ENCODE measurements at places on chromosomes 4 and X.

DNA sequence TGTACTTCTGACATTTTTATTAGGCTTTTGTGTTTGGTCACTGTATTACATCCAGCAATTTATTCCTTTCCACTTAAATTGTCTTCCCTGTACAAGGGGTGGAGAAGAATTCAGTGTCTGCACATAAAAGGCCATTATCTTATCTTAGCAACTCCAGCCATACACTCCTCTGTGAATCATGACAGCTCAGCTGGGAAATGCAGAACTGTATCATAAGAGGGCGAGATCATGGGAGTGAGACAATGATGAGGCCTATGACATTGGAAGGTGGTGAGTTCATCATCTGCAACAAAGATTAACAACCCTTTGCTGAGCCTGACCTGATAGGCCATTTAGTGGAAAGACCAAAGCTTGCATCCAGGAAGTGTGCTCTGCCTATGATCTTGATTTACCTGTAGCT, 33.3 kb downstream of the SLIT2 start:
- H3K4me3 ChIP-seq, result no peak overlapping the region
- DNase-seq, result no peak
- H3K36me3 ChIP-seq, result no peaks in the 10 kb centered on the region
- H3K4me1 ChIP-seq, result no peaks in the 10 kb centered on the region

- no peak for DNase-seq
- H3K27me3 ChIP-seq, result no peaks in the 10 kb centered on the region
- no peak overlapping the region for H3K27ac ChIP-seq
- no peaks in the 10 kb centered on the region for H3K36me3 ChIP-seq
Measured at GRCh38 chrX:123675154-123675553, 57.7 kb downstream of the THOC2 start.

GRCh38 chr4:74524985-74525384, 80.0 kb downstream of the AREG start:
- H3K27me3 ChIP-seq, result no peaks in the 10 kb centered on the region
- no peaks in the 10 kb centered on the region for H3K4me1 ChIP-seq
- DNase-seq, result no peak

- H3K4me1 ChIP-seq, result no peaks in the 10 kb centered on the region
- no peak for DNase-seq
- no peaks in the 10 kb centered on the region for H3K27me3 ChIP-seq
Measured at GRCh38 chrX:2863646-2864045, 34.9 kb downstream of the GYG2 start.

DNA sequence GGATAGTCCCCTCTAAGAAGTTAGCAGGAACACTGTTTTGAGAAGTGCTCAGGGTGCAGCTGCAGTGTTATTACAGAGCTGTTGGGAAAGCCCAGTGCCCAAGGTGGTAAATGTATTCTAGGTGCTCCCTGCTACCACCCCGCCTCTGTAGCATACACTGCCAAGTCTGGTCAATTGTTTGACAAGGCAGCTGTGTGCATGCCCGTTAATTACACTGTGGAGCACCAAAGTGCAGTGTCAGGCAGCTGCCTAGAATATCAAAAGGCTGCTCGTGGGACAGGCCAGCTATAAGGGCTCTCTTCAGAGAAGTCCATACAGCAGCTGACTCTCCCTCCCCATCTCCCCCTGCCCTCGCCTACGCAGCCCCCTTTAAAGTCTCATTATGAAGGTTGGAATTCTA, 99.9 kb upstream of the KLHL13 start:
- H3K27me3 ChIP-seq, result no peaks in the 10 kb centered on the region
- H3K27ac ChIP-seq, result no peak overlapping the region
- no peaks in the 10 kb centered on the region for H3K4me1 ChIP-seq
- no peak overlapping the region for H3K4me3 ChIP-seq

DNA sequence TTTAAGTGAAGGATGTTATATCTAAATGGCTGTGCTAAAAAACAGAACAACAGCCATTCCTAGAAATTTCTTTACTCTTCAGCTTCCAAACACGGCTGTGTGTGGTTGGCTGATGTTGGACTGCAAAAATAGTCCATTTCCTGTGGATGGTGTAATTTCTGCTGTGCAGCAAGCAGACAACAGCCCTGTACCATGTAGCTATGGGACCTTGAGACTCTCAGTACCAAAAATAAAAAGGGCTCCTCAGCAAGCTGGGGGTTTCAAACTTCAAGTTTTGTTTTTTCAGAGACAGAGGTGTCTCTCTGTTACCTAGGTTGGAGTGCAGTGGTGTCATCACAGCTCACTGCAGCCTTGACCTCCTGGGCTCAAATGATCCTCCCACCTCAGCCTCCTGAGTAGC, 18.1 kb downstream of the CD40LG start:
- H3K4me1 ChIP-seq, result peaks cover 44% of the 10 kb centered on the region
- H3K36me3 ChIP-seq, result peaks cover 1% of the 10 kb centered on the region
- H3K27ac ChIP-seq, result no peak overlapping the region
- no peaks in the 10 kb centered on the region for H3K27me3 ChIP-seq
- H3K4me3 ChIP-seq, result no peak overlapping the region

DNA sequence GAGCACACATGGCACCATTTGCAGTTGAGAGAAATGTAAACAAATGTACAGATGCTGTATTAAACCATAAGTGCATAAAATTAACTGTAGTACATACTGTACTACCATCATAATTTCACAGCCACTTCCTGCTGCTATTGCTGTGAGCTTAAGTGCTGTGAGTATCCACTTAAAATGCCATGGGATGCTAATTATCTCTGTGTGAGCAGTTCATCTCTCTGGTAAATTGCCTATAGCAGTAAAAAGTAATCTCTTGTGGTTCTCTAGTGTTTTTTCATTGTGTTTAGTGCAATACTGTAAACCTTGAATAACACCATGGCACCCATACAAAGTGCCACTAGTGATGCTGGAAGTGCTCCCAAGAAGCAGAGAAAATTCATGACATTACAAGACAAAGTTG, 9.9 kb upstream of the SCOC start:
- no peaks in the 10 kb centered on the region for H3K4me1 ChIP-seq
- H3K36me3 ChIP-seq, result no peaks in the 10 kb centered on the region
- H3K27me3 ChIP-seq, result no peaks in the 10 kb centered on the region
- DNase-seq, result no peak
- H3K27ac ChIP-seq, result no peak overlapping the region
- H3K4me3 ChIP-seq, result no peak overlapping the region

GRCh38 chr4:3369781-3370674, 71.7 kb upstream of the HGFAC start:
- no peak overlapping the region for H3K27ac ChIP-seq
- peak overlapping the region; percentile 29 for H3K4me3 ChIP-seq
- H3K4me1 ChIP-seq, result peaks cover 33% of the 10 kb centered on the region
- no peaks in the 10 kb centered on the region for H3K27me3 ChIP-seq

- no peak for DNase-seq
- no peaks in the 10 kb centered on the region for H3K4me1 ChIP-seq
- H3K36me3 ChIP-seq, result no peaks in the 10 kb centered on the region
- H3K27me3 ChIP-seq, result no peaks in the 10 kb centered on the region
- H3K27ac ChIP-seq, result no peak overlapping the region
Measured at GRCh38 chr4:88759039-88759894, 61.6 kb upstream of the NAP1L5 start.

GRCh38 chrX:111928456-111928855, 52.5 kb downstream of the TRPC5OS start:
- no peak for DNase-seq
- H3K27me3 ChIP-seq, result no peaks in the 10 kb centered on the region
- no peaks in the 10 kb centered on the region for H3K4me1 ChIP-seq
- no peak overlapping the region for H3K27ac ChIP-seq
- H3K36me3 ChIP-seq, result no peaks in the 10 kb centered on the region

DNA sequence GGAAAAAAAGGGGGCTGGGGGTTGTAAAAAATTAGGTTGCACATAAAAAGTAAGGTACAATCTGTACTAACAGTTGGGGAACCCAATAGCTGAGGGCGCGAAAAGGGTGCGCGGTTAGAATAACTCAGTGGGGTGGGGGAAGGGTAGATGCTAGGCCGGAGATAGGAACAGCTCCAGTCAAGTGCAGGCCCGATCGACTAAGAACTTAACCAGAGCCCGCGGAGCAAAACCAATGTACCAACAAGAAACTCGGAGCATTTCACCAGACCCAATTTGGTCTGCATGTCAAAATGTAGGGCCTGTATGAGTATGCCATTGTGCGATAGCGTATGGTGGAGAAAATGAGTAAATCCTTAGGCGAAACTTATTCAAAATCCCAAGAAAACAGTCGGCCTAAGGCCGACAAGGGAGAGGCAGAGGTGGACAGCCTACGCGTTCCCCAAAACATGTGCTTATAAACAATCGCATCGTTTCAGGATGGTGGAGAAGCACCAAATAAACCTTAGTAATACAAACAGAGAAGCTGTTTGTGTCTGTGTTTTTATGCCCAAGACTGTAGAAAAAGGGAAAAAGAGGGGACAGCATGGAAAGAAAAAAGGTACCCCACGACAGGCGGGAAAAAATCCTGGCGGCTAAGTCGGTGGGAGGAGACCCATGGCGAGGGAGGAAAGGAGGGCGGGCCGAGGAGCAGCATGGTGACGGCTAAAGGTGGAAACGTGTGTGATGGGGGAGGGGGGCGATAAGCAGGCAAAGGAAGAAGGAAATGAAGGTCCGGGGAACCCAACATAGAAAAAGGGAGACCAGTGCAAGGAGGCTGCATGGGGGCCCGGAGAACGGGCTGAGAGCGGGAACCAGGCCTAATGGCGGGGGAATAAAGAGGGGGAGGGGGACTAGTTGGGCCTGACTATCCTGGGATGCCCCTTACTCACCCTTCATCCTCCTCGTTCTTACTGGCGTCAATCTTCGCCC, 990 bp downstream of the HNRNPD start:
- peaks cover 8% of the 10 kb centered on the region for H3K36me3 ChIP-seq
- DNase-seq, result peak; percentile 76
- H3K27me3 ChIP-seq, result no peaks in the 10 kb centered on the region
- peak overlapping the region; percentile 92 for H3K27ac ChIP-seq

GRCh38 chrX:45811326-45811725, 610.6 kb upstream of the DIPK2B start:
- H3K27ac ChIP-seq, result no peak overlapping the region
- no peaks in the 10 kb centered on the region for H3K27me3 ChIP-seq
- peaks cover 11% of the 10 kb centered on the region for H3K4me1 ChIP-seq

GRCh38 chrX:12206413-12206812, 68.1 kb downstream of the FRMPD4 start:
- no peaks in the 10 kb centered on the region for H3K4me1 ChIP-seq
- no peak overlapping the region for H3K4me3 ChIP-seq
- H3K27me3 ChIP-seq, result no peaks in the 10 kb centered on the region
- DNase-seq, result no peak
- H3K27ac ChIP-seq, result no peak overlapping the region
- no peaks in the 10 kb centered on the region for H3K36me3 ChIP-seq

- H3K27me3 ChIP-seq, result no peaks in the 10 kb centered on the region
- H3K4me3 ChIP-seq, result no peak overlapping the region
- no peak overlapping the region for H3K27ac ChIP-seq
- no peaks in the 10 kb centered on the region for H3K36me3 ChIP-seq
- no peaks in the 10 kb centered on the region for H3K4me1 ChIP-seq
- no peak for DNase-seq
Measured at GRCh38 chrX:80751456-80751855, 58.2 kb downstream of the BRWD3 start.

- H3K27ac ChIP-seq, result no peak overlapping the region
- DNase-seq, result no peak
- no peaks in the 10 kb centered on the region for H3K4me1 ChIP-seq
- H3K4me3 ChIP-seq, result no peak overlapping the region
Measured at GRCh38 chrX:16671005-16671404, 21.0 kb downstream of the S100G start.

GRCh38 chr4:926538-926937, 5.6 kb downstream of the GAK start:
- no peaks in the 10 kb centered on the region for H3K36me3 ChIP-seq
- H3K4me1 ChIP-seq, result peaks cover 66% of the 10 kb centered on the region
- no peak for DNase-seq
- no peaks in the 10 kb centered on the region for H3K27me3 ChIP-seq
